ENCODE measurements at places on chromosomes 5 and 9.

DNA sequence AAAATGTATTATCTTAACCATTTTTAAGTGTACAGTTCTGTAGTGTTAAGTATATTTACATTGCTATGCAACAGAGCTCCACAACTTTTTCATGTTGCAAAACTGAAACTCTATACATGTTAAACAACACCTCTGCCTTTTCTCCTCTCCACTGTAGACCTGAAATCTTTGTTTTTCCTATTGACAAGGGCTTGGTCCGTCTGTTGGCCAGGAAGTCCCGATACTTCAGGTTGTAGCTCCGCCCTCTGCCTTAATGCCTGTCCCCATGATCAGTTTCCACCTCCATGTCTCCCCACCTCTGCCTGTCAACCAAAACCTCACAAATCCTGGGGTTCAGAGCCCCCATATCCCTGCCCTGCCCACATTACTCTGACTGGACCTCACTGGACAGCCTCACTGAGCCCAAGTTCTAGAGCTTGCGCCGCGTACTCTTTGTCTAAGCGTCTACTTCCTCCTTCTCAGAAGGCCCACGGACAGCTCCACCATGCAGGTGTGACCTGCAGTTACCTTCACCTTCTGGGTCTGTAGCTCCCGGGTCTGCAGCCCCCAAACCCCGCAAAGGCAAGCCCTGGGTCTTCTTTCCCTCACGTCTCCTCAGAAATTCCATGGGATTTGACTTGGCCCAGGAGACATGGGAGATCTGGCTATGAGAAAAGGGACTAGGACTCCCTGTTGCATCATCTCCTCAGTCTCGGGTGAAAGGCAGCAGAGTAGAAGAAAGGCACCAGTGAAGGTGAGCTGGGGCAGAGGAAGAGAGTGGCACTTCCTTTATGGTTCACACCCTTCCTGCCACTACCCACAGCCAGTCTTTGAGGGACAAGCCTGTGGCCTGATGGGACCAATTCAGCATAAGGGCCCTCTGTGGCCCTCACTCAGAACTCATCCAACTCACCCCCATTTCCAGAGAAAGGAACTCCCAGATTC is 8.0 kb downstream of the GLIPR2 start:
- no peak for DNase-seq

GRCh38 chr9:28317745-28318144 is 744.5 kb upstream of the C9orf72 start:
- no peak for DNase-seq

- DNase-seq: no peak
These were observed 9.4 kb downstream of the ANKS6 start for GRCh38 chr9:98786750-98787510.

GRCh38 chr5:101991486-101991885 is 304.6 kb downstream of the SLCO4C1 start:
- DNase-seq: no peak

GRCh38 chr5:79448336-79448735 is 65.6 kb downstream of the HOMER1 start:
- no peak for DNase-seq

GRCh38 chr9:110820381-110820780 is 151.8 kb downstream of the MUSK start:
- DNase-seq: no peak

DNA sequence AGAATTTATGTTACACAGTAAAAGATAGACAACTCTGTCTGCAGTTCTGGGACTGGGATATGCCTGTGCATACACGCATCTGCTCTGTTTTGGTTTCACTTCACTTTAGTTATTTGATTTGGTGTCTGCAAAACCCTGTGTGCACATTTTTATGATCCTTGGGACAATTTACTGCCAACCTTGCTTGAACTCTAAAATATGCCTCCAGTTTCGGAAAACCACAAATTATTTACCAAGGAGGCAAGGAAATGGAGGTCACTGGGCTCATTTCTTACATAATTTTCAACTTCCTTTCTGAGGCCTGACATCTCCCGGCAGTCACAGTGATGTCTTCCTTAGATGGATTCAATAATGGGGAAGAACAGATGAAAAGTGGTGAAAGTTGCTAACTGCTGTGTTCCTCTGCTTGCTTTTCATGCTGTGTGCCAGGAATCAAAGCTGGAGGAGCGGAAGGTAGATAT is 61.2 kb upstream of the TAF11L2 start:
- DNase-seq: no peak

- DNase-seq: no peak
These were observed 19.5 kb downstream of the RAPGEF1 start for GRCh38 chr9:131720330-131720729.

DNA sequence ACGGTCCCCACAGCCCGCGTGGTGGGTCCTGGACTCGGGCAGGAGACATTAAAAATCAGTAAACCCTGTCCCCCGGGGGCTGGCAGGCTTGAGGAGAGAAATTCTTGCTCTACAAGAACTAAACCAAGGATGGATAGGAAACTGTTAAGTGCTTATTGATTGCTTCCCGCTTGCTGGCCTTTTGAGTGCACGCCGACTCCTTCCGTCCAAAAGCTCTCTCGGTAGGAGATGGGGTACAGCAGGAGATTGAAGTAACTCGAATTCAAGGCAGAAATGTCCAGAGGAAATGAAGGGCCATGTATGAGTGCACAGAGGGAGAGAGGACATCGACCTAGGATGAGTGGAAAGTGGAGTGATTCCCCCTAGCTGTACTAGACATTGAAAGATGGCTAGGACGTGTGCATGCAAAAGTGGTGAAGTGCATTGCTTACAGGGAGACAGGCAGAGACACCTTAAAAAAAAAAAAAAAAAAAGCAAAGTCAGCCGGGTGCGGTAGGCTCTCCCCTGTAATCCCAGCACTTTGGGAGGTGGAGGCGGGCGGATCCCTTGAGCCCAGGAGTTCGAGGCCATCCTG is 923 bp downstream of the RECK start:
- DNase-seq: no peak

GRCh38 chr9:14909961-14910805 is at the start of gene FREM1:
TSS of gene FREM1 (minus strand) at chr9:14910428. CDS start at chr9:14868977, 41,451 bp downstream.
- DNase-seq: no peak

GRCh38 chr5:27908341-27908740 is 870.0 kb upstream of the CDH9 start:
- no peak for DNase-seq

DNA sequence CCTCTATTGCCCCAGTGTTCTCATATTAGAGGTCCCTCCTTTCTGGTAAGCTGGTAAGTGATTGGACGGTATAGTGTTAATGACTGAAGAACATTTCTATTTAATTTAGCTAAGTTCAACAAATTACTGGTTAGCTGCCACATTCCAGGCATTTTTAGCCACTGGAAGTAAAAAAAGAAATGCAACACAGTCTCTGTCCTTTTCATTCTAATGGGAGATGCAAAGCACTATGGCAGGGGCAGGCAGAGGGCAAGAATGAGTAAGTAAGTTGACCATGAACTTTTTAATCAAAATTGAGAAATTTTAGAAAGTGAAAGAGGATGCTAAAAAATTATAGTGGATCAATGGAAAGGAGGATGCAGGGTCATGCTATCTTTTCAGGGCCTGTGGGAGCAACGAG is 137.4 kb downstream of the GPBP1 start:
- DNase-seq: no peak

DNA sequence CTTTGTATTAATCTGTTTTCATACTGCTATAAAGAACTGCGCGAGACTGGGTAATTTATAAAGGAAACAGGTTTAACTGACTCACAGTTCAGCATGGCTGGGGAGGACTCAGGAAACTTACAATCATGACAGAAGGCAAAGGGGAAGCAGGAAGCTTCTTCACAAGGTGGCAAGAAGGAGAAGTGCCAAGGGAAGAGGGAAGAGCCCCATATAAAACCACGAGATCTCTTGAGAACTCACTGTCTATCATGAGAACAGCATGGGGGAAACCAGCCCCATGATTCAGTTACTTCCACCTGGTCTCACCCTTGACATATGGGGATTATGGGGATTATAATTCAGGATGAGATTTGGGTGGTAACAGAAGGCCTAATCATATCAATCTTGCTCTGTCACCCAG is 60.9 kb upstream of the CHD1 start:
- no peak for DNase-seq
